ENCODE measurements at places on chromosomes 12 and 14. TPM values are rescaled to one million over a fixed set of nuclear protein-coding genes. Genes with fewer than 3 reads are reported as not detected.

- peak overlapping the region; percentile 83 for H3K27ac ChIP-seq
- peak; percentile 58 for DNase-seq
- H3K27me3 ChIP-seq = peaks cover 8% of the 10 kb centered on the region
- H3K4me3 ChIP-seq = peak overlapping the region; percentile 44
- no peaks in the 10 kb centered on the region for H3K36me3 ChIP-seq
- peaks cover 43% of the 10 kb centered on the region for H3K4me1 ChIP-seq
Observed at GRCh38 chr14:90599748-90600507, 203.1 kb downstream of the CALM1 start.

- H3K36me3 ChIP-seq = no peaks in the 10 kb centered on the region
- peaks cover 11% of the 10 kb centered on the region for H3K4me1 ChIP-seq
- H3K4me3 ChIP-seq = no peak overlapping the region
- DNase-seq = no peak
- H3K27ac ChIP-seq = no peak overlapping the region
Observed at GRCh38 chr14:59424341-59425071, 40.7 kb downstream of the GPR135 start.

DNA sequence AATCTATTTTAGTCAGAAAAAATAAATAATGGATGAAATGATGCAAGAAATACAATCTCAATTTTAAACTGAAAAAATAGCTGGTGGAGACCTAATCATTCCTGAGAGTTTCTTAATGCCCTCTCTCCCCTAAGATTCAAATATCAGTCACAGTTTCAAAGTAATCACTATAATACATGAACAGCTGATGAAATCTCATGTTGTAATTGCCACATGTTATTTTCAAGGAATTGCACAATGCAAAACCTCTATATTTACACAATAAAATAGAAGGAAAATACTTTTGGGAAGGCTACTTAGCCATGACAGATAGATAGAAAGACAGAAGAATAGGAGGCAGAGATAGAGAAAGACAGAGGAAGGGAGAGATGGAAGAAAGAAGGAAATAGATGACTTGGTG is 18.2 kb downstream of the IFNG-AS1 start:
- H3K36me3 ChIP-seq = peaks cover 9% of the 10 kb centered on the region
- no peaks in the 10 kb centered on the region for H3K4me1 ChIP-seq
- no peak overlapping the region for H3K4me3 ChIP-seq
- H3K27me3 ChIP-seq = no peaks in the 10 kb centered on the region
- no peak for DNase-seq
- H3K27ac ChIP-seq = no peak overlapping the region

- no peak overlapping the region for H3K4me3 ChIP-seq
- H3K36me3 ChIP-seq = peaks cover 4% of the 10 kb centered on the region
- H3K27me3 ChIP-seq = peaks cover 19% of the 10 kb centered on the region
- H3K27ac ChIP-seq = peak overlapping the region; percentile 28
- DNase-seq = no peak
Observed at GRCh38 chr12:124509676-124510300, 57.6 kb downstream of the NCOR2 start.

- no peaks in the 10 kb centered on the region for H3K4me1 ChIP-seq
- H3K27ac ChIP-seq = no peak overlapping the region
- H3K36me3 ChIP-seq = no peaks in the 10 kb centered on the region
- H3K4me3 ChIP-seq = no peak overlapping the region
- no peak for DNase-seq
Observed at GRCh38 chr12:128729628-128730121, 94.1 kb downstream of the SLC15A4 start.

DNA sequence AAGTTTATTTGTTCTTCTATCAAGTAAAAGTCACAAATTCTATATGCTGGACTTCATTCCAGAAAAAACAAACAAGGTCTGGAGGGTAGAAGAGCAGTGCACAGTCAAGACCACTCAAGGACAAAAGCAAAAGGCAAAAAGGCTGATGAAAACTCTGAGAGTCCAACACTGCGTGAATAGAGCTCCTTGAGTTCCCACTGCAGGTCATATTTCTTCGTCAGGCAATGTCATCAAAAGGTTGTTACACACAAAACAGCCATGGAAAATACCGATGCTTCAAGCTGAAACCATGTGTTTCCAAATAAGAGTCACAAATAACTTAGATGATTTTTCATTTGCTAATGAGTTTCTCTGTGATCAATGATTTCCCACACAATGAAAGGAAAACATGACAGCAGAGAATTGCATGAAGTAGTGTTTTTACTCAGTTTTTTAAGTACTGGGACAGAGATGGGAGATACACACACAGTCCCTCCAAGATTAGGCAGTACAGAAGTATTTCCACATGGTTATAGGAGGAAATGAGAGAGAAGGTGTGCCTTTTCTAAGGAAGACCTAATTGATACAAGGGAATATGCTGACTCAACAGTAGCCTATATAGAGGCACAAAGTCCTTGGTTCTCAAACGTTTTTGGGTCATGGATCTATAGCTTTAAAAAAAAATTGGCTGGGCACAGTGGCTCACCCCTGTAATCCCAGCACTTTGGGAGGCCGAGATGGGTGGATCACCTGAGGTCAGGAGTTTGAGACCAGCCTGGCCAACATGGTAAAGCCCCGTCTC is 177.7 kb downstream of the MED13L start:
- H3K27me3 ChIP-seq = peaks cover 3% of the 10 kb centered on the region
- DNase-seq = no peak
- H3K36me3 ChIP-seq = no peaks in the 10 kb centered on the region
- no peak overlapping the region for H3K27ac ChIP-seq
- H3K4me1 ChIP-seq = peaks cover 20% of the 10 kb centered on the region

GRCh38 chr12:132514838-132515237 is 24.9 kb downstream of the FBRSL1 start:
- peaks cover 8% of the 10 kb centered on the region for H3K27me3 ChIP-seq
- peaks cover 15% of the 10 kb centered on the region for H3K4me1 ChIP-seq
- no peak overlapping the region for H3K4me3 ChIP-seq
- H3K27ac ChIP-seq = no peak overlapping the region
- DNase-seq = no peak

The USP44 gene
- 2.7 TPM for total RNA-seq

The GLIPR1L1 gene
- not detected for total RNA-seq

The ADGRD1 gene
- total RNA-seq = 0.96 TPM

The CHGA gene
- 663 TPM for total RNA-seq

Measured in glutamatergic neuron (in vitro differentiated cells).